ENCODE measurements at places on chromosomes 2 and 18. TPM values are rescaled to one million over a fixed set of nuclear protein-coding genes. Genes with fewer than 3 reads are reported as not detected.

DNA sequence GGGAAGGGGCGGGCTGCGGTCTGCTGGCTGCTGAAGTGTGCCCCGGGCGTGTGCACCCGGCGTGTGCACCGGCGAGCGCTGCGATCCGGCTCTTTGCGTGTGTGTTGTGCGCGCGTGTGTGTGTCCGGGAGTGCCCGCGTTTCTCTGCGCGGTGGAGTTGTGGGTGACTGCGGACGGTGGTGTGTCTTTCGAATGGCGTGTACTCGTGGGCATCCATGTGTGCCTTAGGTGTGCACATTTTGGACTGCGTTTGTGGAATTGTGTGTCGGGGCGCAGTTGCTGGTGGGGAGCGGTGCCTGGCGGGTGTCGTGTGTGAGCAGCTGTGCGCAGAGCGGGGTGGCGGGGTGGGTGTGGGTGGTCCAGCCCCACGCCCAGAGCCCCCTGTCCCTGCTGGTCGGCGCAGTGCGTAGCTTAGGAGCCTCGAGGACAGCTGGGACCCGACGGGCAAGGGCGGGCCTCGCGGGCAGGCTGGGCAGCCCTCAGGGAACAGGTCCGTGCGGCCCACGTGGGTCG is 533 bp downstream of the HPCAL1 start:
- DNase-seq, result no peak

DNA sequence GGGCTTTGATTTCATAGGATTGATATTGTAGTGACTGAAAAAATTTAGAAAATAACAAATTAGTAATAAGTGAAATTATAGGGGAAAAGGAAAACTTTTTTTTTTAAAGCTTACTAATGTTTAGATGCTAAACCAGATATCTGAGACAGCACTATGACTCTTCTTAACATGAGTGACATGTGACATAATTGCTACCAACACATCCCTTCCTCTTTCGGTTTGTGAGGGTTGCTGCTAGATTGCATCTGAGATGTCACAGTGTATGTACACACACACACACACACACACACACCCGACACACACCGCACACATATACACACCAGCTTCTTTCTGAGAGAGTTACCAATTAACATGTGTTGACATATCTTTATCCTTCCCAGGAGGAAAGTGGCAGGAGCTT is 18.0 kb downstream of the RAPGEF4 start:
- no peak for DNase-seq

- no peak for DNase-seq
Measured at GRCh38 chr2:204027091-204027490, 90.5 kb downstream of the ICOS start.

- no peak for DNase-seq
Measured at GRCh38 chr2:138125306-138126288, 161.3 kb downstream of the HNMT start.

DNA sequence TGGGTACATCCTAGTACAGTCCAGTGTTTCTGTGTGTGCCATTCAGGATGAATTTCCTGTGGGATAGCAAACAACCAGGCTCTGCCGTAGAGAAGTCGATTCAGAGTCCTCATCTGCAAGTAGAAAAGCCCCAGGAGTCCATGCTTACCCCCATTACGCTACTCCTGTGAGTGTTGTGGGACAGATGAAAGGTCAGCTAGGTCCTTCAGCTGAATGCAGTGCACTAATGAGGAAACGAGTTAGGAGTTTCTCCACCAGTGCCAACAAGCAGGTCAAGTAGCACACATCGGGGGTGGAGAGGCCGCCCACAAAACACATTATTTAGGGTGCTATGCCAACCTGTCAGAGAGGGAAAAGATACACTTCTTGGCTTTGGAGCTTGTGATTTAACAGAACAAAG is 2.5 kb upstream of the GPR39 start:
- no peak for DNase-seq

DNA sequence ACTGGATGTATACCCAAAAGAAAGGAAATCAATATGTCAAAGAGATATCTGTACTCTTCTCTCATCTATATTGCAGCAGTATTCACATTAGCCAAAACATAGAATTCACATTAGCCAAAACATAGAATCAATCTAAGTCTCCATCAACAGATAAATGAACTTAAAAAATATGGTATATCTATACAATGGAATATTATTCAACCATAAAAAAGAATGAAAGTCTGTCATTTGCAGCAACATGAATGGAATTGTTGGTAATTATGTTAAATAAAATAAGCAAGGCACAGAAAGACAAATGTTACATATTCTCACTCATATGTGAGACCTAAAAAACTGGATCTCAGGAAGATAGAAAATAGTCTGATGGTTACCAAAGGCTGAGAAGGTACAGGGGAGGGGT is 212.1 kb upstream of the ZC3H15 start:
- DNase-seq, result no peak

GRCh38 chr18:26711756-26712155 is 153.8 kb downstream of the AQP4 start:
- DNase-seq, result no peak

Gene MTA3
- 25.6 TPM for total RNA-seq

- DNase-seq, result no peak
Measured at GRCh38 chr2:152167065-152167464, 8.5 kb downstream of the STAM2 start.

DNA sequence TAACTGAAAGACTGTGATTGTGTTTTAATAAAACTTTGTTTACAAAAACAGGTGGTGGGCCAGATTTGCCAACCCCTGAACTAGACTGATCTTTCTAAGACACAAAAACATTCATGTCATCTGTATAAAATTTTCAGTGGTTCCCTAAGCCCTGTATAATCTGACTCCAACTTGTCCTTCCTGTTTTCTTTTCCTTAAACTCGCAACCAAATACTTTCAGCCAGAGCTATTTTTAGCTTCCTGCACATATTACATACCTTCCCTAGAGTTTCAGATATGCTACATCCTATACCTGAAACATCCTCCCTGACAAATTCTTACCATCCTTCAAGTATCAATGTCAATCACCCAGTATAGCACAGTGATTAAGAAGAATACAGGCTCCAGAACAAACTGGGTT is 4.8 kb downstream of the GCFC2 start:
- no peak for DNase-seq

GRCh38 chr2:40004336-40004735 is 225.3 kb upstream of the THUMPD2 start:
- DNase-seq, result no peak

DNA sequence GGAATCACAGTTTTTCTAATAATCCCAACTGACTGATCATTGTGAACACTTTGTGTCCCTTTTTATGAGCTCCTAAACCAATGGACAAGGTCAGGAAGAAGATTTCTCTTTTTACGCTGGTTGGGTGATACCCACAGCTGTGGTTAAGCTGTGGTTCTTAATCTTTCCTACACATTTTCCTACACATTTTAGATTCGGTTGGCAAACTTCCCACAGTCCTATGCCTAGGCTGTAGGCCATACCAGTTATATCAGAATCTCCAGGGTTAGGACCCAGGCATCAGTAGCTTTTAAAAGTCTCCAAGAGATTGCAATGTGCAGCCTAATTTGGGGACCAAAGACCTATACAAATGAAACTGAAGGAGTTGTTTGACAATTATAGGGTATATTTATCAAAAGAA is 203.0 kb downstream of the SP3 start:
- no peak for DNase-seq

Gene IL1R2
- 1.4 TPM for total RNA-seq

Gene RASGRP3
- total RNA-seq, result 53.1 TPM

- no peak for DNase-seq
Measured at GRCh38 chr18:30387401-30387800, 655.1 kb downstream of the DSC3 start.

- DNase-seq, result no peak
Measured at GRCh38 chr2:44267269-44267795, 7.9 kb upstream of the SLC3A1 start.

DNA sequence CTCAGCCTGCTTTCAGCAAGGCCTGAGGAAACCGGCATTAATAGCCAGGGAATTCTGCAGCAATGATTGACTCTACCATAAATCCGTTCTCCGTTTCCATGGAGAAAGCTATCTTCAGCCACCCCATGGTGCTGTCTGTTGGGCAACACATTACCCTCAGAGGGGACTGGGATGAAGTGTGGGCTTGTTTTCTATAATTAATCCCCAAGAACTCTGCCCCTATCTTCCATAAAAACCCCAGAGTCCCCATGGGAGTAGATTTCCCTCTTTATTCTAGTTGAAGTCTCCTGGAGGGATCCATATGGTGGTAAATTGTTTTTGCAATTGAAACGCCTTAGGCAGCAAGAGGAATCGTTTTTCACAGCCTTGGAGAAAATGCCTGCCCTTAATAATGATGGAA is 9.2 kb downstream of the G6PC2 start:
- no peak for DNase-seq

DNA sequence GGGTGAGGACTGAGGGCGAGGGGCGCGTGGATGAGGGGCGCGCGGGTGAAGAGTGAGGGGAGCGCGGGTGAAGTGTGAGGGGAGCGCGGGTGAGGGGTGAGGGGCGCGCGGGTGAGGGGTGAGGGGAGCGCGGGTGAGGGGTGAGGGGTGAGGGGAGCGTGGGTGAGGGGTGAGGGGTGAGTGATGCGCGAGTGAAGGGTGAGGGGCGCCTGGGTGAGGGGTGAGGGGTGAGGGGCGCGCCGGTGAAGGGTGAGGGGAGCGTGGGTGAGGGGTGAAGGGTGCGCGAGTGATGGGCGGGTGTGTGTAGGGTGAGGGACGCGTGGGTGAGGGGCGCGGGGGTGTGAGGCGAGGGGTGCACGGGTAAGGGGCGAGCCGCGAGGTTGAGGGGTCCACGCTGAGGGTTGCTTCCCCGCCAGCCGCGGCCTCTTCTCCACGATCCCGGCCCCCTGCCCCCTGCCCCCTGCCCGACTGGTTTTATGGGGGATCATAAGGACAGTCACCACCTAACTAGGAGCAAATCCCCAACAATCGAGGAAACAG is 1.1 kb upstream of the SLC66A2 start:
- no peak for DNase-seq

DNA sequence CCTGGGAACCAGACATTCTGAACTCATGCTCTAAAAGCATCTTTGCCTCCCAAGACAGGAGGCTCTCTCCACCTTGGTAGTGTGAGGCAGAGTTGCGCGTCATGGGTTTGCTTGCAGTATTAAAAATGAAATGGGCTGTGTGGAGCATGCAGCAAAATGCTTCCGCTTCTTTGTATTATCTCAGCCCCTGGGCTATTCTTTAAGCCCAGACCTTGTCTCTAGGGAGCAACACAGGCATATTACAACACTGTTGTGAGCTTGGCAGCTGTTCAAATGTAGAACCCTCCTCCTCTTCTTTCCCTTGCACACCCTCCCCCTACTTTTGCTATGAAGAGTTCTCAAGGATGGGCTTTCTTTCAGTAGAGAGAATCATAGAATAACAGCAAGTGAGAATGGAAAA is 185.1 kb upstream of the LHCGR start:
- DNase-seq, result no peak

DNA sequence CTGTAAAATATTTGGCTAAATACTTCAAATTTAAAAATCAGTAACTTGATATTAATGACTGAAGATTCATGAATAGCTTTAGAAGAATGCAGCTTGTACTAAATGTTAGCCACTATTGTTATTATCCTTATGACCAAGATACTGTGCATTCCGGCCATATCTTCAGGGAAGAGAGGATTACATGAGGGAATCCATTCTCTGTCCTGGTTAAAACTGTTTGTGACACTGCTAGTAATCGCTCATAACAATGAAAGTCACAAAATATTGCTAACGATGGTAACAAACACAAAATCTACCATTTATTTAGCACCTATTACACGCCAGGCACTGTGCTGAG is 217.7 kb downstream of the PRKCE start:
- DNase-seq, result no peak

DNA sequence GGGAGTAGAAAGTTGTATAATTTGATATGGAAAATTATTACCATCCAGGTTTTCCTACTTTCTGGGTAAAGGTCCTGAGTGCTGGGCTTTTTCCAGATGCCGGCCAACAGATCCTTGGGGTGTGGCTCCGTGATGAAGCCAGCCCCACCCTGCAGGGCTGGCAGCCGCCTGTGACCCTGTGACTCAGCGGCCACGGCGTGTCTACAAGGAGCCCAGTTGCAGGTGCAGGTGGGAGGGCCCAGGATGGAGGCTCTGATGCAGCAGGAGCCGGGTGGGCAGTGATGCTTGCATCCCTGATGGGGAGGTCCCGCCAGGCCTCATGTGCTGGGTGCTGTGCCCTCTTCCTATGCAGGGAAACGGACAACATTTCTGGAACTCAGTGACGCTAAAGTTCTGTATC is 96.0 kb upstream of the ALKAL2 start:
- no peak for DNase-seq

DNA sequence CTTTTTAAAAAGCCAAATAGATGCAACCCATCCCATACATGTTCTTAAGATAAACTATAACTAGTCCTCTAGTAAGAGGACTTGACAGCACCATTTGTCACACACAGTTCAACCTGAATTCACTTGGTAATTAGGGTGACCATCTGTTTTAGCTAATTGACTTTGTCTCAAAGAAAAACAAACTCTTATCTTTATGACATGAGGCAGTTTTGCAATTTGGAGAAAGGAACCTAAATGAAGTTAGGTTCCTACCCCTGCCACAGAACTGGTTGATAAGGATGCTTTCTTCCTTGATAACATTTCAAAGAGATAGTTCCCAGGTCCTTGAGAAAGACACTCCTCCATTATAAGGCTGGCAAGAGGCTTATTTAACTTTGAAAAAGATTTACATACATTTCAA is 57.4 kb upstream of the LRRTM1 start:
- no peak for DNase-seq

DNA sequence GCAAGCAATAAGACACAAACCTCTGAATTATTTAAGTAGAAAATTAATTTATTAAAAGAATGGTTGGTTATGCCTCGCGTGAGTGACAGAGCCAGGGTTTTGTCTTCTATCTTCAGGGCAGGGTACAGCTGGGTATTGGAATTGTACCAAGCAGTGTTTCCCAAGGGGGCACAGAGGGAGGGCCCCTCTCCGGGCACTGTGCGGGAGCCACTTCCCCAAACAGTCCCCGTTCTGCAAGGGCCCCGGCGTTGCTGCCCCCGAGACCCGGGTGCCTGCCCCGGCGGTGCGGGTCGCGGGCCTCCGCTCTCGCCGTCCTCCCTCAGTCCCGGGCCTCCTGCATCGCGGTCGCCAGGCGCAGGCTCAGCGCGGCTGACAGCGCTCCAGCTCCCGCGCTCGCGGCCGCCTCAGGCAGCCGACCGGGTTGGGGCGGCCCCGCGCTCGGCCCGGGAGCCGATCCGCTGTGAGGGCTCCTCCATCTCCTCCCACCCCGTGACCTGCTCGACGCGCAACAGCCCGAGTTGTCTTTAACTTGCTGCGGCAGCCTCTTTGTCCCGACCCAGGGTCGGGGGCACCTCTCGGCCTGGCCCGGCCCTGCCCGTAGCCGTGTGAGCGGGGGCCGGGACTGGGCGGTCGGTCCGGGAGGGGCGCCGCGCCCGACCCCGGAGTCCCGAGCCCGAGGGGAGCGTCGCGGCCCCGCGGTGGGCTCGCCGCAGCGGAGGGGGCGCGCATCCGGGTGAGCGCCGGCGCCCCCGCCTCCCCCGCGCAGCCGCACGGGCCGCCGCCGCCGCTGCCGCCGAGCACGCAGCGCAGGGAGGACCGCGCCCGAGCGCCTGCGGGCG is 620 bp upstream of the GALNT1 start:
- DNase-seq, result peak; percentile 75

Gene SNRPD1
- total RNA-seq, result 24.7 TPM

- no peak for DNase-seq
Measured at GRCh38 chr2:240813231-240813921, 6.6 kb downstream of the KIF1A start.

Gene EDAR
- total RNA-seq, result 0.11 TPM

GRCh38 chr2:209976698-209977385 is 25.6 kb upstream of the RPE start:
- no peak for DNase-seq

Measured in Right ventricle myocardium superior (tissue), 1 donor.